ENCODE measurements at places on chromosomes 7 and 10.
A peak's percentile ranks its signal among the peaks of the same experiment; 100 is the strongest.

- DNase-seq: peak; percentile 88
Measured at GRCh38 chr10:110501142-110501937, 3.6 kb downstream of the DUSP5 start.

- no peak for DNase-seq
Measured at GRCh38 chr10:27659786-27660185, 85.8 kb downstream of the MKX start.

GRCh38 chr7:28069807-28070206 is 110.8 kb downstream of the JAZF1 start:
- no peak for DNase-seq

GRCh38 chr10:20582041-20582440 is 315.1 kb downstream of the NEBL start:
- no peak for DNase-seq

DNA sequence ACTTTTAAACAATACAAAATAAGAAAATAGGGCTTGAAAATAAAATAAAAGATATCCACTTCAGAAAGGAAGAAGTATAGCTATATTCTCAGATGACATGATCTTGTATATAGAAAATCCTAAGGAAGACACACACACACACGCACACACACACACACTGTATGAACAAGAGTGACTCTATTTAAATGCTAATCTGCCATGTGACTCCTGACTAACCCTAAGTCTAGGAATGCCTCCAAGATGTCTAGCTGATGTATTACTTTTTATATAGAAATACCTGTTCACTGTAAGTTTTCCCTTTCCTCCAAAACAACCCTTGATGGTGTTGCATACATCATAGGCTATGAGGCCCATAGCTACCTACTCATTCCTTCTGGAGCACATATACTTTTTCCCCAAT is 173.1 kb upstream of the LRRTM3 start:
- DNase-seq: peak; percentile 86

GRCh38 chr10:43427166-43427825 is 9.6 kb upstream of the ZNF487 start:
- DNase-seq: no peak

GRCh38 chr10:48517482-48517881 is 87.4 kb downstream of the ARHGAP22 start:
- no peak for DNase-seq

DNA sequence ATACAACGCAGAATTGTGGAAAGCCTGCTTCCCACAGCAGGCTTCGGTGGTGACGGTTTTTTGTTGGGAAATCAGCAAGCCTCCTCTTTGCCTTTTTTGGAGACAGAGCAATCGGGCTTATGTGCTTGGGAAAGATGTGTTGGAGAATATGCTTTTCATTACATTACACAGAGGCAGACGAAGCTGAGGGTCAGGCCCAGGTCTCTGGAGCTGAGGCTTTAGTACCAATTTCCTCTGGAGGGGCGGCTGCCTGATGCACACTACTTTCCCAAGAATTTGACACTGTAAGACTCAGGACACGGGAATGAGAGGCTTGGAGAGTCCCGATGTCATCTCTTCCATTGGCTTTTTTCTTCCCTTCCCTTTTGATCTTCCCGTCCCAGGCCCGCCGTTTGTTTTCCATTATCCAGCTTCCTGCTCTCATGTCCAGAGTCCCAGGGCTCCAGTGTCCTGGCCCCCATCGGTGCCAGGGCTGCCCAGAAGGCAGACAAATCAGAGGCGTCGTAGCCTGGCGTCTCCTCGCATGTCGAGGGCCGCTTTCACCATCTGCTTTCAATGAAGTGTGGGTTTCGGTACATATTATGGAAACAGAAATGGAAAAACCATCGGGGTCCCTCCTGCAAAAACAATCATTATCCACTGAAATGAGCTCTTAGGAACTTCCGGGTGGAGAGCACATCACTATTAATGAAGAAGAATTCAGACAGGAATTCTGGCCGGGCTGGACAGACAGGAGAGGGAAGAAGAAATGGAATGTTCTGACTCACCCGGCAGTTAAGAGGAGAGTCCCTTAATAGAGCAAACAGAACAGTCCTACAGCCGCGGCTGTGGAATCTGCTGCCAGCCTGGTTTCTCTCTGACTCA is 123.0 kb upstream of the JCAD start:
- DNase-seq: peak; percentile 27

- DNase-seq: no peak
Measured at GRCh38 chr7:90709501-90710465, 113.7 kb downstream of the CDK14 start.

- no peak for DNase-seq
Measured at GRCh38 chr7:21969822-21970221, 24.1 kb upstream of the CDCA7L start.

DNA sequence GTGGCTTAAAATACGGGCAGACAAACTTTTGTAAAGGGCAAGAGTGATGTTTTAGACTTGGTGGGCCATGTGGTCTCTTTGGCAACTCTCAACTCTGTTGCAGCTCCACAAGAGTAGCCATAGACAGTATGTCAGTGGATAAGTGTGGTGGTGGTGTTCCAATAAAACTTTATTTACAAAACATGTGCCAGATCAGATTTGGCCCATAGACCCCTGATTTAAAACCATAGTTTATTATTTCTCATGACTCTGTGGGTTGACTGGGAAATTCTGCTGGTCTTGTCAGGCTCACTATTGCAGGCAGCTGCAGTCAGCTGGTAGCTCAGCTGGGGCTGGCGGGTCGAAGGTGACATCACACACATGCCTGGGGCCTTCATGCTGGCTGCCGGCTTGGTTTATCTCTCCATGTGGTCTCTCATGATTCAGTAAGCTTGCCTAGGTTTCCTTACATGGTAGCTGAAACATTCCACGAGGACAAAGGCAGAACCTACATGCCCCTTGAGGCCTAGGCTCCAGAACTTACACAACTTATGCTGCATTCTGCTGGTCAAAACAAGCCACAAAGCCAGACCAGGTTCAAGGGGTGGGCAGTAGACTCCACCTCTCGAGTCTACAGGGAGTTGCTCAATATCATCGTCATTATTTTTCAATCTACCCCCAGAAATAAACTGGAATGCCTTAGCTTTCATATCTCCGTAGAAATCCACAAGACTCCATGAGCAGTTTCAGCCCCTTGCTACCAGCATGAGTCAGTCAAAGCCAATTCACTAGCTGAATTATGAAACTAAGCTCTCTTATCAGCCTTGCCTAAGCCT is 245.7 kb downstream of the WDR11 start:
- peak; percentile 92 for DNase-seq

GRCh38 chr10:81027223-81027622 is 489.5 kb downstream of the SH2D4B start:
- DNase-seq: no peak

DNA sequence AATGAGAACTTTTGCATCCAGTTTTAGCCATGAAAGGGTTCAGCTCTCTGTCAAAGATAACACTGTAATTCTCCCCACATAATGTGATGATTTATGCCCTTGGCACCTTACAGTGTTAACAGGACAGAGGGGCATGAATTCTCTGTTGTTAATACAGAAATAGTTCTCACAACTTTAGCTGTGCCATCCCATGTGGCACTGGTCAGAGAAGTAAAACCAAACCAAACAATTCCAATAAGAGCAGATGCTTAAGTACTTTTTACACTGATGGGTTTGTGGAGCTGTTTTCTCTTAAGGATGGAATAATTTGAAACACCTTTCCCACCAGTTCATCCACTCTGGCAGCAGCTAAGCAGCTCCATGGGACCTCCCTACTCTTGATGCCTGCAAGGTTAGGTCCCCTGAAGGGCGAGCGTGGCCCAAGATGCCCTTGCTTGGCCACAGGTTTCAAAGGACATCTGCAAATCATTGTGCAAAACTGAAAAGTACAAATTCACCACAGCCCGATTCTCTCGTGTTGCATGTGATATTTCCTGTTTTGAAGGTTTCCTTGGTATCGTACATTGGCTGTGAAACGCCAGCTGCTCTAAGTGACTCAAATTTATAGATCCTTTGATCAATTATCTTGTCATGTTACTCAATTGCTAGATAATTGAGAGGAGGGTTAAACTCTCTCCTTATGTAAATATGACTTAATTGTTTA is 82.5 kb upstream of the CREB5 start:
- no peak for DNase-seq

GRCh38 chr10:8248868-8249267 is 194.4 kb downstream of the GATA3 start:
- DNase-seq: no peak

DNA sequence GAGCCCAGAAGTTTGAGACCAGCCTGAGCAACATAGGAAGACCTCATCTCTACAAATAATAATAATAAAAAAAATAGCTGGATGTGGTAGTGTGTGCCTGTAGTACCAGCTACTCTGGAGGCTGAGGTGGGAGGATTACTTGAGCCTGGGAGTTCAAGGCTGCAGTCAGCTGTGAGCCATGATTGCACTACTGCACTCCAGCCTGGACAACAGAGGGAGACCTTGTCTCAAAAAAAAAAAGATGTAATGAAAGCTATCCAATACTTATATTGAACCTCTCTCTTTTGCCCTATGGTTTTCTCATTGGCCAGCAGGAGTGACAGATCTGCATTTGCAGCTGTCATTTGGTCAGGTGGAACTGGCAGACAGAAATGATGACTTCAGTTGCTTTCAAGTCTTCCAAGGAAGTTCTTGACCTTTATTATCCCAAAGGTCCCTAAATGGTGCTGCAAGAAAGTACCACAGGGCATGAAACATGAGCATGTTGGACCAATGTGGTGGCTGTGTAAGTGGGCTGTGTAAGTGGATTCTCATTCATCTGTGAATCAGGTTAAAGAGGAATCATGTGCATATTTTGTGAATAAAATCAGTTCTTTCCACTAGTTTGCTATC is 99.4 kb downstream of the CALD1 start:
- DNase-seq: no peak

- DNase-seq: peak; percentile 93
Measured at GRCh38 chr10:89646889-89647657, 2.0 kb upstream of the PANK1 start.

GRCh38 chr10:126972635-126973414 is 67.6 kb downstream of the DOCK1 start:
- peak; percentile 40 for DNase-seq

DNA sequence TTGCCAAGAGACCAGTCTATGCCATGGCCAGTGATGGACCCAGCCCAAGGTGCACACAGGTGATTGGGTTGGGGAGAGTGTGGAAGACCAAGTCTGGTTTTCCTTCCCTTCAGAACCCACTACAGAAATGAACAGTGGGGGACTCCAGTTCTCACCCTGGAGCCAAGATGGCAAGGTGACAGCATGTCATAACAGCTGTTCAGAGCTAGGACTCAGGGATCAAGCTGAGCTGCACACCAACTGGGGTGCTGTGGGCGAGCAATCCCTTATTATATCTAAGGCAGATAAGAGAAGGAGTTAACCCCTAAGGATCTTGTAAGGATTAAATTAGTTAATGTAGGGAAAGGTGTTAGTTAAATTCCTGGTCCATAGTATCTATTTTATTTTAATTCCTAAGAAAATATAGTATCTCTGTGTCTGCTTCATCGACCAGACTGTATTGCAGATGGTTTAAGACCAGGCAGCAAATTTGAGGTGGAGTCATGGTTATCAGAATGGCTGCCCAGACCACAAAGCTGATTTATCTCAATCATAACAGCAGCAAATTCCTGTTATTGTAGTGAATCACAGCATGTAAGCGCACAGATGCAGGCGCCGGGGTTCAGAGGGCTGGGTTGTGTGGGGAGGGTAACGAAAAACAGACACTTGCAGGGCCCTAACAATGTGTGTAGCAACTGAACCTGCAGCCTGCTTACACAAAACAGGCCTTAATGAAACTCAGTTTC is 208.7 kb upstream of the ZNF32 start:
- no peak for DNase-seq

DNA sequence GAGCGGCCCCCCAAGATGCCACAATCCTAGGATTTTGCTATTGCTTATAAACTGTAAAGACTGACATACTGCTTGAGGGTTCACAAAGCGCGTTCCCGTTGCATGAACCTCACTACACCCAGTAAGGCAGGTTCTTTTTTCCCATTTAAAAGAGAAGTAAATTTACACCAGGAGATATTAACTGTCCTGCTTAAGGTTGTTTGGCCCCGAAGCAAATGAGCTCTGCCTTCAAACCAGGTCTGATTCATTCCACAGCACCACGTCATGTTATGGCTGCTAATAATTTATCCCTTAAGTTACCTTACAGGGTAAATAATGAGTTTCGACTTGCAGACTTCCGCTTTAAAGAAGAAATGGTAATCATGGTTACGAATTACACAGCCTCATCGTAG is 559 bp upstream of the FKBP14 start:
- DNase-seq: peak; percentile 17

DNA sequence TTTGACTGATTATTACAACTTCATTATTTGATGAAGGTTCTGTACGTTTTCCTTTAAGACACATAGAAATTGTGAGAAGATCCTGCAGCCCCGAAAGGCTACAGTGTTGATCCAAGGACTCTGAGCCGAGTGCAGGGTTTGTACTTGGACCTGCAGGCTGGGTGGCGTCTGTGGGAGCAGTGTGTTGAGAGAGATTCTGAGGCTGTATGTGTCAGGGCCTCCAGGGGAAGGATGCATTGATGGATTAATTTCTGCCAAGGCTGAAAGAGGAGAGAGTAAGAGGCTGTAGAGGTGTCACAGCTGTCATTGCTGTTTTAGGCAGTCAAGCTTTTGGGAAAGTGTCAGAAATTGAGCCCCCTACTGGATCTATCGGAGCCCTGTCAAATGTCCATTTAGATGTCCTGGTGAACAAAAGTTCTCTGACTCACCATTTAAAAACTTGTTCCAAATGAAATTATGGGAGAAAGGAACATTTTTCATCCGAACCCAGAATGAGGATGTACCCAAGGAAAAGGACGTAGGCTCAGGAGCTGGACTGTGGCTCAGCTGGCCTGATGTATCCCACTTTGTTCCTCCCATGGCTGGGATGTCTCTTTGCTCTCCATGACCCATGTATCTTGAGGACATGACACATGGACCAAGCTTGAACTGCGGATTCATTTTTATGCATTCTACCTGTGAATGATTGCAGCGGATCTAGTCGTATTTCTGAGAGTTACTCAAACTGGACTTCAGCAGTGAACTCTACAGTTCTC is 102.2 kb downstream of the TCF7L2 start:
- no peak for DNase-seq

DNA sequence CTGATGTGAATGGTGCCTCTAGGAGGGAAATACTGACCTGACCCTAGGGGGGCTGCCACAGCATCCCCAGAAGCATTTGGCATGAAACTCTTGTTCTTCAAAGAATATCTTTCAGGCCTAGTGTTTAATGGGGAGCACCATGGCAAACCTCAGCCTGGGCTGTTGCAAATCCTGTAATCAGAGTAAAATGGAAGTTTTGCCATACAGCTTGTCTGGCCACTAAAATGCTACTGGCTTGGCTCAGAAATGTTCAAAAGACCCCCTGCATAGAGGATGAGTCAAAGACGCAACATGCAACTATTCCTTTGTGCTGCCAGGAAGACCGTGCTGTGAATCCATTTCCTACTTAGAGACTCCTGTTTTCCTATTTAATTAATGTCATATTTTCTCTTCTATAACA is 26.7 kb downstream of the HECW1 start:
- no peak for DNase-seq

Data from retinal pigment epithelial cell (primary cell).